ENCODE measurements at places on chromosomes 11 and 22. TPM values are rescaled to one million over a fixed set of nuclear protein-coding genes. Genes with fewer than 3 reads are reported as not detected.

The PTPN5 gene
- polyA plus RNA-seq: 1.2 TPM

The TEAD1 gene
- 38.7 TPM for polyA plus RNA-seq

The TUB gene
- 15.2 TPM for polyA plus RNA-seq

The NLRP14 gene
- polyA plus RNA-seq: 0.82 TPM

The PDXP gene
- polyA plus RNA-seq: 24.7 TPM

The CASP12 gene
- polyA plus RNA-seq: 0.49 TPM

The GLB1L2 gene
- 6.7 TPM for polyA plus RNA-seq

The NCF4 gene
- 9.2 TPM for polyA plus RNA-seq

The KCNQ1 gene
- 19.5 TPM for polyA plus RNA-seq
